ENCODE measurements at places on chromosomes 11 and 22.

DNA sequence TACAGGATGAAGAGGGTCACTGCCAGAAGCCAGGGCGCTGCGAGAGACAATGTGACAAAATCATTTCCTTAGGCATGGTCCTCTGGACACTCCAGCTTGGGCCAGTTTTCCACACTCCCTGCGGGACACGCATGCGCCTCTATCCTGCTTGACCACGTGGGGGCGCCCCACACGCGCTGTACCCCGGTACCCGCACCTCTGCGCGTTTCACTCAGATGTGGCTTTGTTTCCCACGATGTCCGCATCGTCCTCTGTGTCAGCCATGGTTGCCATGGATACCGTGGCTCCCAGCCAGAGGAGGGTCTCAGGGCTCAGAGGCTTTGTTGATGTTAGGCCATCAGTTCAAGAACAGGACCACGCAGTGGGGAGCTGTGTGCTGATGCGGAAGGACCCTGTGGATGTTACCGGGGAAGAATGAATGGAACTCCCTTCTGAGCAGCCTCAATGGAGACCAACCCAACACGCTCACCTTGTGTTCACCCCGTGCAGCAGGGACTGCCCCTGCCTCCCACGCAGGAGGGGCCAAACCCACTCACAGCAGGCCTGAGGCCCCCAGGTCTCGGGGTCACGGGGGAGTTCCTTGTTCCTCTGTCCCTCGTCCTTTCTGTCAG, 101.1 kb upstream of the SLC22A12 start:
- peak; percentile 16 for DNase-seq

DNA sequence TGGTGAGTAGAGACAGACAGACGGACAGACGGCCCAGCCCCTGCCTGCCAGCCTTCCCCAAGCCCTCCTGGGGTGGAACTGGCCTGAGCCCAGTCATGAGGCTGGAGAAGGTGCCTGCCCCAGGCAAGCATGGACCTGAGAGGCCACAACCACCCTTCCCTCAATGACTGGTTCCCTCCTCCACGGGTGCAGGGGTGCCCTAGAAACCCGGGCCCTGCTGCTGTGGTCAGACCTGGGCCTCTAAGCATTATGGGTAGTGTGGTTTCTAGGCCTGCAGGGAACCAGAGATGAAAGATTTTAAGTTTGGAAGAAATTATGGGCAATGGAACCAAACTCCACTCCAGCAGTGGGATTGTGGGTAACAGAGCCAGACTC, 13.5 kb downstream of the RHBDD3 start:
- DNase-seq: no peak

DNA sequence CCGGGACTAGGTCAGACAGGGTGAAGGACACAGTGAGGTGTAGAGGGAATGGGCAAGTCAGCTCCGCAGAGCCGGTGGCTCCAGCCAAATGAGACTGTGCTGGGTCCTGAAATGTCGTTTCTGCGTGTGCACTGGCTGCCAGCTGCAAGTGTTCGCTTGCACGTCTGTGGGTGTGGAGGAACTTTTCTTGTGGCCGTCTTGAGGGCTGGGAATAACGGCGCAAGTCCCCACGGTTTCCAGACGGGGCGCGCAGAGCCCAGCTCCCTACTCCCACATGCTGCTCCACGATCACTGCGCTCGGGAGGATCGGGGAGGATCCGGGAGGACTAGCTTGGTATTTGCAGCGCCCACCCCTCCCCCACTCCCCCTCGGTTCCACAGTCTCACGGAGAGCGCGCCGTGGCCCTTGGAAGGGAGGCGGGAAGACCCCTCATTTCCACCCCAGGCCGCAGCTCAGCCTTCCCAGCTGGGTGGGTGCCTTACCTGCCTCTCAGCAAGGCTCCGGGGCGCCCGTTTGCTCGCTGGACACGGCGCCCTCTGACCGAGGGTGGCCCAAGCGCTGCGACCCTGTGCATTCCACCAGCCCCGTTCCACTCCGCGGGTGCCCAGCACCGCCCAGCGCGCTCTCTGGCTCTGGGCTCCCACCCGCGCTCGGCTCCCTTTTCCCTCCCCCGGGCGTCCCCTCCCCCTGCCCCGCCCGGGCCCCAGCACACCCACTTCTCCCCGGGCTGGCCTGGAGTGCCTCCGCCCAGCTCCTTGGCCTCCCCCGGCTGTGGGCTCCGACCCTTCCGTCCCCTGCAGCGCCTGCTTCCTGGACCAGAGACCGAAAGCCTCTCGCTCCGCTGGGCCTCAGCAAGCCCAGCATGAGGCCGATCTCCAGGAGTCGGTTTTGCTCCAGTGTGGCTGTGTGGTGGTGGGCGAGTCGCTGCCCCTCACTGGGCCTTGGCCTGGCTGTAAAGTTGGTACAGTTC, at the start of gene KCNE3:
TSS of gene KCNE3 (minus strand) at position 634 of the 970 bp plus-strand sequence. CDS start 9,986 bp downstream, outside the sequence.
- DNase-seq: peak; percentile 27

- no peak for DNase-seq
Observed at GRCh38 chr11:115220423-115220822, 283.8 kb downstream of the CADM1 start.

DNA sequence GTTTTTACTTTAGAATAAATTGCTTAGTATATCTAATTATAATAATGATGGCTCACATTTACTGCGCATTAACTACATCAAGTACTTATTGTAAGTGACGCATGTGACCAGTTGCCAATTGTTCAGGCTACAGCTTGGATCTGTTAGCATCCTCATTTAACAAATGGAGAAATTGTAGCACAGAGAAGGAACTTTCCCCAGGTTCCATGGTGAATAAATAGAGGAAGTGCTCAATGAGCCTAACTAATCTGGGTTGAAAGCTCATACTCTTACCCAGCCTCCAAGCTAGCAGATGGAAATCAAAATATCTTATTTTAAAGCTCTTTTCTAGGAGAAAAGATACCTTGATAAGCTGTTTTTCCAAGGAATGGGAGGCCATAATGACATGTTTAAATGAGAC, 19.8 kb downstream of the MMP27 start:
- DNase-seq: no peak

DNA sequence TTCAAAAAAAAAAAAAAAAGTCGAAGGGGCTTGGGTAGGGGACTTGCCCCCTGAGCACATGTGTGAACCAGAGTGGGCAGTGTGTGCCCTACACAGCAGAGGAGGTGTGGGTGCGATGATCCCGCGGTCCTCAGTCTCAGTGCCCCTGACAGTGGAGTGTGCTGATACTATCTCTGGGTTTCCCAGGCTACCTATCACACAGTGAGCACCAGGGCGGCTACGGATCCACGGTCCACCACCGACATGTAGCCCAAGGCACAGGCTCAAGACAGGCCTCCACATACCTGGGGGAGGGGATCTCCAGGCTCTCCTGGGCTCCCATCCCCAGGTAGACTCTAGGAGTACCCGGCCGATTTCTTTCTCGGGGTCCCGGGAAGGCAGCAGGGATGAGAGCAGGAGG, 9.1 kb downstream of the B3GAT1 start:
- DNase-seq: no peak

- no peak for DNase-seq
Observed at GRCh38 chr22:20807315-20807752, 33.4 kb downstream of the SERPIND1 start.

DNA sequence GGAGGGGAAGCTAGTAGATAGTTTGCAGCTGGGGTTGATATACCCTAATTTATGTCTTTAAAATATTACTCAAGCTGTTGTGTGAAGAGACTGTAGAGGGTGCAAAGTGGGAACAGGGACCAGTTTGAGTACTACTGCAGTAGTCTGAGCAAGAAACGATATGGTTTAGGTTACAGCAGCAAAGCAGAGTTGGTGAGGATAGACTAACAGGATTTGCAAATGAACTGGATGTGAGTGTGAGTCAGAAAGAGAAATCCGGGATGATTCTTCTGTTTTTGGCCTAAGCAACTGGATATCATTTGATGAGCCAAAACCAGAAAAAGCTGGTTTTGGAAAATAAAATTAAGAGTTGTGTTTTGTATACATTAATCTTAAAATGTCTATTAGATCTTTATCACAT, 749.5 kb upstream of the CCDC90B start:
- no peak for DNase-seq

DNA sequence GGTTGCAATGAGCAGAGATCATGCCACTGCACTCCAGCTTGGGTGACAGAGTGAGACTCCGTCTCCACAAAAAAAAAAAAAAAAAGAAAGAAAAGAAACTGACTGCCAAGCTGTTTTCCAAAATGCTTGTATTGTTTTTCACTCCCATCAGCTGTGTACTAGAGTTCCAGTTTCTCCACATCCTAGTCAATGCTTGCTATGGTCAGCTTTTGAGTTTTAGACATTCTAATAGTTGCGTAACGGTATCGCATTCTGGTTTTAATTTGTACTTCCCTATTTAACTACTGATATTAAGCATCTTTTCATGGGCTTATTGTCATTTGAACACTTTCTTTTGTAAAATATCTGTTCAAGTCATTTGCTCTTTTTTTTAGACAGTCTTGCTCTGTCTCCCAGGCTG, 55.7 kb downstream of the TSPAN18 start:
- DNase-seq: no peak

DNA sequence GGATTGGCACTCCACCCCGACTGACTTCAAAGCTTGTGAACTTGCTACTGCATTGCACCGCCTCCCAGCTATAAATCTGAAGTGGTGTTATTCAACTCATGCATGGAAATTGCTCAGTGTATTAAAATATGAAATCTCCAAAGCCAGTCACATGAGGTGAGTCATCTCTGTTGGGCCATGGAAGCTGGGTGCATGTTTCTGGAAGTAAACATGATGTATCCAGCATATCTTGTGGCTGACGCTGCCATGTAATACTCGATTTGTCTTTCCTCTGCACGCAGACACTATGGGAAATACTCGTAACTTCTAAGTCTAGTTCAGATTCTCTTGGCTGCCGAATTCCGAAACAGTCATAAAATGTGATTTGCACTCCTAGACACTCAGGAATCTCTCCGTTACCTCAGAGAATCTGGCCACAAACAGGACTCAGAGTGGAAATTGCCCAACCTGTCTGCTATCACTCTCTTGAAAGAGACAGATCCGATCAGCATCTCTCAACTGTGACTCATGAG, 154.9 kb upstream of the MPPED2 start:
- DNase-seq: no peak

GRCh38 chr11:27089746-27090145, 49.1 kb downstream of the BBOX1 start:
- DNase-seq: no peak

GRCh38 chr22:25212337-25212736, 7.1 kb upstream of the CRYBB2 start:
- no peak for DNase-seq

DNA sequence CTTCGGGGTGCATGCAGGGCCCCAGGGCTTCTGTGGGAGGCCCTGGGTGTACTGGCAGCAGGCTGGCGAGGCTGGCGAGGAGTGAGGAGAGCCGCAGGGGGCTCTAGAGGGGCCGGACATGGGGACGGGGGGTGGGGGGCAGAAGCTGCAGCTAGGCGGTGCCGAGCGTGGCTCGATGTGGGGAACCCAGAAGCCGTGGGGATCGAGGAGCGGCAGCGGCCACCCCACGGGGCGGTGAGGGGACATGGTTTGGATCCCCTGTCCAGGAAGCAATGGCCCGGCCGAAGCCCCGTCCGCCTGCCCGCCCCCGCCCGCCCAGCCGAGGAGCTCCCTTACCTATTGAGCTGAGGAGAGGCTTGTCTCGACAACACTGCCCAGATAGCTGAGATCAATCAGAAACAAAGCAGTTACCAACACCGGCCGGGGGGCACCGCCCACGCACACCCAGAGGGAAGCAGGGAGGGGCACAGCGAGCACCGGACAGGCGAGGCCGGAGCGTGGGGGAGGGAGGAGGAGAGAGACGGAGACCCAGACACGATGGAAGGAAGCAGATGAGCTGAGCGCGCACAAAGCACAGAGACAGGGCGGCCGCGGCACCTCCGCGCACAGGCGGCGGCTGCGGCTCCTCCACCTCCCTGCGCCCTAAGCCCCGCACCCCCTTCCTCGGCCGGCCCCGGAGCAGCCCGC, 38.7 kb downstream of the IGSF9B start:
- DNase-seq: no peak

DNA sequence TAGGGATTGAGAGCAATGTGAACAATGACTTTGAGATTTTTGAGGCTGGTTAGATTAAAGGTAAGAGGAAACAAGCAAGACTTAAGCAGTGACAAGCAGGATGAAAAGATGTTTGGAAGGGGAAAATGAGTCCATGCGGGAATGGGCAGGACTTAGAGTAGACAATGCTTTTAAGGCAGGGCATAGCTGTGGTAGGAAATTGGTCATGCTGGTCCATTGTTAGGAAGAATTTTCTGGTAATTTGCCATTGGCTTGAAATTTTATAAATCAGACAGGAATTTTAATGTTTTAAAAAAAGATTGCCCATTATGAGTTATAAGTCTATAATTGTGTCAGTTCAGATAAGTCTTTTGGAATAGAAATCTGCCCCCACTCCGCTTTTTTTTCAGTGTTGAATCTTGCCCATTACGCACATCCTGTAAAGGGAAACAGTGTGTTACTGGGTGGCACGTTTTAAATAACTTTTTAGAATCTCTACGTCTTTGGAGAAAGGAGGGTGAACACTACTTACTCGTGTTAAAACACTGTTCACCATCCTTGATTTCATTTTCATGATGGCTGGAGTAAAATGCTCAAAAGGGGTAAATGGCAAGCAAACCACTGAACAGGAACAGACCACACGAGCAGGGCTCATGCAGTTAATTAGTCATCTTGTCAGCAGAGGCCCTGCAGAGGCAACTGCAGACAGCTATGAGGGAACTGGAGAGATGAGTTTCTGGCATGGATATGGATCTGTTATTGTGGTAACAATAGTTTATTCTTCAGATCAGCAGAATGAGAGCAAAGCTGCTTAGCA, 25.0 kb downstream of the SWAP70 start:
- no peak for DNase-seq

DNA sequence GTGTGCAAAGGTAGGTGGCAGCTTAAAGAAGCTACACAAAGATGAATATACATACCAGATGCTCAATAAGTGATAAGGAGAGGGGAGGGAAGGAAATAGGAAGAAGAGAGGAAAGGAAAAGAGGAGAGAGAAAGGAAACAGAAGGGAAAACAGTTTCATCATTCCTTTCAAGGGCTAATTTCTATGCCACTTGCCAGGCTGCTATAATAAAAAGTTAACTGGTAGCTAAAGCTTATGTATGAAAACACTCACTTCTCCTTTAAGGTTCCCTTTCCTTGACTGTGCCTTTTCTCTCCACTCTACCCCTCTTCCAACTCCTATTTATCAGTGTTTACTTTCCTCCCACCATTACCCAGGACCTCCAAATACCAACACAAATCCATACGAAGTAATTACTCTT, 347.9 kb downstream of the DLG2 start:
- no peak for DNase-seq

- DNase-seq: no peak
Observed at GRCh38 chr11:119843877-119844276, 114.9 kb upstream of the NECTIN1 start.

DNA sequence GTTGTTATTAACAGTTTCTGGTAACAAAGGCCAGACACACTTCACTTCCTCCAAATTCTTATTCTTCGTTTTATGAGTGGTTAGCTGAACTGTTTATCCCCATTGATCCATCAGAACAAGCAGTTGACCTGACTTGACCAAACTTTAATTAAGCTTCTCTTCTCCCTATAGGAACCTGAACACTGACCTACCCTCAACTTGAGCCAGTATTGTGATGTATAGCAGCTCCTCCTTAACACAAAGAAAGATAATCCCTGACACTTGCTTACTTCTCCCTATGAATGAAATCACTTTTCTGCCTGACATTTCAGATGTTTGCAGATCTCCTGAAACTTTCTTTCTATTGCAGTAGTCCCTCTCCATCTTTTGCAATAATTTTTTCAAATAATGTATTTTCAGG, 41.9 kb downstream of the ANO5 start:
- no peak for DNase-seq

GRCh38 chr11:40162901-40163883, 1296.3 kb downstream of the LRRC4C start:
- DNase-seq: no peak
